Neuronal stem cell (in vitro differentiated cells): ENCODE measurements at places on chromosomes 7 and 10.

DNA sequence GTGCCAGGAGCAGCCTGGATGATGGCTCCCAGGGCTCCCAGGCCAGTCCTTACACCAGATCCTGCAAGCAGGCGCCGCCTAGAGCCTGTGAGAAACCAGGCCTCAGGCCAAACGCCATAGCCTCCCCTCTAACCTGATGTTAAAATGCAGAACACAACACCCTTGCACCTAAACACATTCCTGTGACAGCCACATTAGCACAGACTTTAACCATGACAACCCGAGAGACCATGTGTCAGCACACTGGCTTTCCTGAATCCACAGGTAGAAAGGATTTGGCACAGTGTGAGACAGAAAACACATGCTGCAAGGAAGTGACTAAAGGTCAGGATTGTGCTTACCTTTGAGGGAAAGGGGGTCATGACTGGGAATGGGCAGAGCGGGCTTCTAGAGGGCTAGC lies 59.9 kb downstream of the SGMS1 start:
- no peak for DNase-seq

DNA sequence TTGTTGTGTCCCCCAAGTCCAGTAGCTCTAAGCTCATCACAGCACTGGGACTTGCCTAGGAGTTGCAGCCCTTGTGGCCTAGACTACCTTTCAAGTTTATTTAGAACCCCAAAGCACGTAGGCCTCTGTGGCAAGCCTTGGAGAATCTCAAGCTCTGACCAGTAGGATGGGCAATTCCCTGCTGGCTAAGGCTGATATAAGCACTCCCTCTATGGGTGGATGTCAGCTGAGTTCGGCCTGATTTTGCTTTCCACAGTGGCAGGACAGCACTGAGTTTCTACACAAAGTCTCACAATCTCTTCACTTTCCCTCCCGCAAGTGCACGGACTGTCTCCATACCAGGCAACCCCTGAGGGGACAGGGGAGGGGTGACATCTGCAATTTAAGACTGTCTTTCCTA lies 886.4 kb upstream of the LRRN3 start:
- DNase-seq, result peak; percentile 2

DNA sequence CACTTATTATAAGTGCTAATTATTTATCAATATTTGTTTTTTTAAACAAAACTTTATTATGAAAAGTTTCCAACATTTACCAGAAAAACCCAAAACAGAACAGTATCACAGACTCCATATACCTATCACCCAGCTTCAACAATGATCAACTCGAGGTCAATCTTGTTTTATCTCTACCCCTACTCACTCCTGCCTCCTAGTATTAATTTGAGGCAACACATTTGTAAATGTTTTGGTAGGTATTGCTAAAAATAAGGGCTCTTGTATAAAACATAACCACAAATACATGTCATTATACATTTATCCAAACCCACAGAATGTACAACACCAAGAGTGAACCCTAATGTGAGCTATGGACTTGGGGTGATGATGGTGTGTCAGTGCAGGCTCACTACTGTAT lies 15.9 kb upstream of the CDH23 start:
- DNase-seq, result no peak

- DNase-seq, result no peak
These were observed 47.3 kb downstream of the ST8SIA6 start for GRCh38 chr10:17407047-17407446.

- DNase-seq, result no peak
These were observed 70.6 kb upstream of the PLXDC2 start for GRCh38 chr10:19745672-19746071.

- DNase-seq, result no peak
These were observed 545.1 kb upstream of the GALNT17 start for GRCh38 chr7:70586822-70587221.
